ENCODE measurements at places on chromosomes 16 and 17.
A peak's percentile ranks its signal among the peaks of the same experiment; 100 is the strongest.

- no peak for DNase-seq
These were observed 2.9 kb downstream of the NKD1 start for GRCh38 chr16:50550866-50551641.

DNA sequence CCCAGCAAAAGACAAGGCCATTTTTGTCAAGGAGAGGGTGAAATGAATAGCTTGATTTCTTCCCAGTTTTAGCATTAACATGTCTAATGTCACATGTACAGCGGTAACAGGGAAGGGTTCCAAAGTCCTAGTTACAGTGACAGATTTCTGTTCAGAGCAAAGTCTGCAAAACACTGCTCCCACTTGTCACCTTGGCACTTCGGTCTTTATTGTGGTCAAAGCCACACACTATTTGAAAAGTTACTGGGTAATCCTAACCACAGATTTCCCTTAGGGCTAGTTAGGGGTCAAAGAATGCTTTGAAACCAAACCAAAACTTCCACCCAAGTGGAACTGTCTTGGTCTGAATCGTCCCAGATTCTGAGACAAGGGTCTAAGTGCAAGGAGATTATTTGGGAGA, 455.6 kb downstream of the HS3ST3B1 start:
- DNase-seq = no peak

GRCh38 chr16:4684058-4684715, 9.2 kb upstream of the NUDT16L1 start:
- no peak for DNase-seq

- no peak for DNase-seq
These were observed 153.5 kb downstream of the VPS53 start for GRCh38 chr17:561116-561515.

- no peak for DNase-seq
These were observed 113.3 kb downstream of the CCT6B start for GRCh38 chr17:34847938-34848337.

GRCh38 chr16:2598133-2598641, 60.4 kb downstream of the PDPK1 start:
- DNase-seq = no peak

DNA sequence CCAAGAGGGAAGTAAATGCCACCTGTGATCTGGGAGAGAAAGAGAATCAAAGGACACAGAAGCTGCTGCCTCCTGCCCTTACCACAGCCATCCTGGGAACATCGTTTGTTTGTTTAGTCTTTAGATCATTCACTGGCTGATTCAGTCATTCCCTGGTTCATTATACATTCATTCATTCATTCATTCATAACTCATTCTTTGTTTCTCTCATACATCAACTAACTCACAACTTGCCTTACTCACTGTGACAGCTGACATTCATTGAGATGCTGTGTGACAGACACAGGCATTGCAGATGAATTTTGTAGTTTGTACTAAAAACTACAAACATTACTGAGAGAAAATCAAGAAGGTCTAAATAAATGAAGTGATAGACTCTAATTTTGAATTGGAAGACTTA, 291.0 kb upstream of the TNRC6C start:
- DNase-seq = no peak

DNA sequence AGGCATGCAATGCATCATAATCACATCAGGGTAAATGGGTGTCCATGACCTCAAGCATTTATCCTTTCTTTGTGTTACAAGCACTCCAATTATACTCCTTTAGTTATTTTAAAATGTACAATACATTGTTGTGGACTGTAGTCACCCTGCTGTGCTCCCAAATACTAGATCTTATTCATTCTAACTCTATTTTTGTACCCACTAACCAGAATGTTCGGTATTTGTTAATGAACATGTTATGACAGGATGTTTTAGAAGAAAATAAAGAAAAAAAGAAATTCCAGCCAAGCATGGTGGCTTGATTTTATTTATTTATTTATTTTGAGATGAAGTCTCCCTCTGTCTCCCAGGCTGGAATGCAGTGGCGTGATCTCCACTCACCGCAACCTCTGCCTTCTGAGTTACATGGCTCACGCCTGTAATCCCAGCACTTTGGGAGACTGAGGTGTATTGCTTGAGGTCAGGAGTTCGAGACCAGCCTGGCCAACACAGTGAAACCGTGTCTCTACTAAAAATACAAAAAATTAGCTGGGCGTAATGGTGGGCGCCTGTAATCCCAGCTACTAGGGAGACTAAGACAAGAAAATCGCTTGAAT, 1.8 kb upstream of the NDE1 start:
- no peak for DNase-seq

- DNase-seq = no peak
These were observed 68.6 kb upstream of the TOB1 start for GRCh38 chr17:50934672-50935220.

DNA sequence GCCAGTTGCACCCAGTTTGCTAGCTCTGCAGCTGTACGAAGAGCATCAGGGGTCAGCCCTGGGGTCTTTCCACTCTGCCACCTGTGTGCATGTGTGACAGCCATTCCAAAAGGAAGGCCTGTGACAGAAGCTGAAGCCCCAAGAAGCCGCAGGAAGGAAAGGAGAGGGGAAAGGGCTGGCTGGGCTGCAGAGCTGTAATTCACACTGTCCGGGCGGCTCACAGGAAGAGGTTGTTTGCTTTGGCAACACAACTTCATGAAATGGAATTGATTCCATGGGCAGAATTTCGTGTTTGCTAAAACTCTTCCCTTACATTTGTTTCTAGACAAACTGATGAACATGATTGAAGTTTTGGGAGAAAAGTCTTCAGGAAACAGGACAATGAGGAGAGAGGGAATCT, 14.8 kb downstream of the TMEM204 start:
- DNase-seq = no peak

DNA sequence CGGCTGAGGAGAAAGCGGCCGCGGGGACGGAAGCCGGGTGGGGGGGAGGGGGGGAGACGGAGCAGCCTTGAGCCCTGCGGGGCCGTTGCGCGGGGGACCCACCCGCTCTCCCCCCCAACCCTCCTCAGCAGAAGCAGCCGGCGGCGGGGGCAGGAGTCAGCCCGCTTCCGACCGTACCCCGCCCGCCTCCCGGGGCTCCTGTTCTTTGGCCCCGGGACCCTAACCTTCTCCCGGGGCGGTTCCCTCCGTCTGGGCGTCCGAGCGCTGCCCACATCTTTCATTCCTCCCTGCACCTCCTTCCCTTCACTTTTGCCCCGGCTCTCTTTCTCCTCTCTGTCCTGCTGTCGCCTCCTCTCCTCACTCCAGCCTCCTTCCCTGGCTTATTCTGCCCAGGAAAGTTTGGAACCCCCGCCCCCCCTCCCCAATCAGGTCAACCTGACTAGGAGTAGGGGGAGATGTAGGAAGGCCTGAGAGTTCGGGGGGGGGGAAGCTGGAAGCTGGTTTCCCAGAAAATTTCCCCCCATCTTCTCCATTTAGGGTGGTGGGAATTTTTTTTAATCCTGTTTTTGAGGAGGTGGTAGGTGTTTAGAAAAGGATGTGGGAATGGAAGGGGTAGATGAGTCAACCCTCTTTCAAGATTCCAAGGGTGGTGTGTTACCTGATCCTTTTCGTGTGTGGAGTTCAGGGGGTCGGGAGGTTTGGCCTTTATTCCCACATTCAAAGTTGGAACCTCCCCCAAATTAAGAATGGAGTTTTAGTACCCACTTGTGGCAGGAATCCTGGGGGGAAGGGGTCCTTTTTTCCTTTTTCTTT, 427 bp upstream of the NLK start:
- no peak for DNase-seq

DNA sequence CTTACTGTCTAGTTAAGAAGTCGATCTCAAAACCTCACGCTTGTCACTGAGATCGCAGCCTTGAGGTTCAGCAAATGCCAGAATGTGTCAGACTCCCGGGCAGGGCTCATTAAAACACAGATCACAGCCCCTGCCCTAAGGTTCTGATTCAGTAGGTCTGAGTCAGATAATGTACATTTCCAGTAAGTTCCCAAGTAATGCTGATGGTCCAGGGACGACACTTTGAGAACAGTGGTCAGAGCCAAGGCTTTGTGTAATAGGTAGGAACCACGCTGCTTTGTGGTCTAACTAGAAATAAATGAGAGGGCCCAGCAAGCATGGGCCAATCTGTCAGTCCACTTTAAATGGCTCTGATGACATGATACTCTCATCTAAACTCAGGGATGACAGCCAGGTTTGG, 228.6 kb downstream of the ZFHX3 start:
- DNase-seq = no peak

DNA sequence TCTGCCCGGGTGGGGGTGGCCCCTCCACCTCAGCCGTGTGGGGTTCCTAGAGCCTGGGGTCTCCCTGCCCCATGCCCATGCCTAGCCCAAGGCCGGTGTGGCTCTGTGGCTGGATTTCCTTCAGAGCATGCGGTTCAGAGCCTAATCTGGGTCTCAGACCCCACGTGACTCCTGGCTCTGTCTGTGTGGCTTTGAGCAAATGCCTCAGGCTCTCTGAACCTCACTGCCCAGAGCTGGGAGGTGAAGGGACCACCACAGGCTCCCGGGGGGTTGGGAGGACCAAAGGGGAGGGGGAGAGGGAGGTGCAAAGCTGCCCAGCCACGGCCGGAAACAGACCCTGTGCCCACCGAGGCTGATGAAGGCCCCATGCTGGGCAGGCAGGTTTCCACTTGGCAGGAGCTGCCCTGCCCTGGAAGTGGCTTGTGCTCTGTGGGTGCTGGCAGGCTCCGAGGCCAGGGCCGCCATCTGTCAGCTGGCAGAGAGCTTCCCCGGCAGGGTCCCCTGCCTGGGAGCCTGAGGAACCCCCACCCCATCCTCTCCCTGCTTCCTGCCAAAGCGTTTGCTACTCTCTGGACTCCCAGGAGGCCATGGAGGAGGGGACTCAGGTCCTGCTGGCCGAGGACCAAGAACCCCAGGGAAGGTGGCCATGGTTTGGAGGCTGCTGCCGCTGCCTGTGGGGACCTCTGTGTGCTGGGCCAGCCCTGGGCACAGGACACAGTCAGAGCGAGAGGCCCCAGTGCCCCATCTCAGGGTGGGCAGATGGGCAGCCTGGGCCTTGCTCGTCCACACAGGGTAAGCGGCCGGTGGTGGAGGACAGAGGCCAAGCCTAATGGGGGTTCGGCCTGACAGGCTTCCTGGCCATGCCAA, 4.0 kb downstream of the CDH15 start:
- DNase-seq = peak; percentile 18

GRCh38 chr17:42804918-42805367, 6.3 kb downstream of the CNTD1 start:
- no peak for DNase-seq

DNA sequence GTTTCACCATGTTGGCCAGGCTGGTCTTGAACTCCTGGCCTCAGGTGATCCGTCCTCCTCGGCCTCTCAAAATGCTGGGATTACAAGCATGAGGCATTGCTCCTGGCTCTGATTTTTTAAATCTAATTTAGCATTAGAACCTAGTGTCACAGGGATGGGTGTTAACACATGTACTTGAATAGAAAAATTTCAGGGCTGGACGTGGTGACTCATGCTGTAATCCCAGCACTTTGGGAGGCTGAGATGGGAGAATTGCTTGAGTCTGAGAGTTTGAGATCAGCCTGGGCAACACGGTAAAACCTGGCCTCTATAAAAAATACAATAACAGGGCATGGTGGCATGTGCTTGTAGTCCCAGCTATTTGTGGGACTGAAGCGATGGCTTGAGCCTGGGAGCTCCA, 6.0 kb upstream of the RNF135 start:
- no peak for DNase-seq

DNA sequence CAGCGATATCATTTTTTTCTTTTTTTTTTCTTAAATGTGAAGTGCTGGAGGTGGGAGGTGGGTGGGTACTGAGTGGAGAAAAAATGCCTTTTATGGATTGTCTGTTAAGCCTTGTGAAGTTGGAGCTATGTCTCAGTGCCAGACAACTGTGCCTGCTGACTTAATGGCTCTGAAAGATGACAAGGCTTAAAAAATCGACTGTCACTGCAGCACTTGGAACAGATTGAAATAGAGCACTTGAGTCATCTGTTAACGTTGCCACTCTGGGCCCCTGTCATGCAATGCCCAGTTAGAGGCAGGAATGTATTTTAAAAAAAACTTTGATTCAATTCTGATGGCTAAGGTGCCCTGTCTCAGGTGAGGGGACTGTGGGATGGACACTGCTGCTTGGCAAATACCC, 108.2 kb upstream of the HS3ST2 start:
- DNase-seq = no peak

GRCh38 chr17:20043021-20043420, 33.9 kb downstream of the SPECC1 start:
- DNase-seq = no peak

GRCh38 chr16:2008631-2009163, 924 bp downstream of the ZNF598 start:
- DNase-seq = no peak

DNA sequence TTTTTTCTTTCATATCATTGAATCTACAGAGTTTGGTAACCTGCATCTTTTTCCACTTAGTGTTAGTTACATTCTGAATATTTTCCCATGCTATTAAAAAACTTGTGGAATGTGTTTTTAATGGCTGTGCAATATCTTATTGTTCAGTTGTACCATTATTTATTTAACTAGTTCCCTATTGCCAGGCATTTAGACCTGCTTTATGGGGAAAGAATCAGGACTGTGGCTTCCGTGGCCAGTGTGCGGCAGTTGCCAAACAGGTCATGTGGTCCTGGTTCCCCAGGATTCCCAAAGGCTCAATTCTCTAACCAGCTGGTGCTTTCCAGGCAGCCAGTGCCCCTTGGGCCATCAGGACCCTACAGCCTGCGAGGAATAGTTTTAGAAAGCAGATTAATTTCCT, 30.8 kb downstream of the NDEL1 start:
- DNase-seq = no peak

DNA sequence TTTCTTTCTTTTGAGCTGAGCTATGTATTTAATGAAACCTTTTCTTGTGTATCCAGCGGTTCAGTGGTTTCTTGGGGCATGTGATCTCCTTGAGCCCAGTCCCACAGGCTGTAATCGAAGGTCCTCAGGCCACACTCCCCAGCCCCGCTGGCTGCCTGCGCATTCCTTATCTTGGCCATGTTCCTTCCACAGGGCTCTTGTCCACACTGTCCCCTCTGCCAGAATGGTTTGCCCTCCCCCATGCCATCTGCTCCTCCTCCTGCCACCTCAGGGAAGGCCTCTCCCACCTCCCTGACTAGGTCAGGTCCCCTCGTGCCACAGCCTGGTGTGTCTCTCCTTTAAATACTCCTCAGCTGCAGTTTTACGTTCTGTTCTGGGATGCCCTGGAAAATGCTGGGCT, 12.1 kb upstream of the NLRC5 start:
- DNase-seq = no peak

DNA sequence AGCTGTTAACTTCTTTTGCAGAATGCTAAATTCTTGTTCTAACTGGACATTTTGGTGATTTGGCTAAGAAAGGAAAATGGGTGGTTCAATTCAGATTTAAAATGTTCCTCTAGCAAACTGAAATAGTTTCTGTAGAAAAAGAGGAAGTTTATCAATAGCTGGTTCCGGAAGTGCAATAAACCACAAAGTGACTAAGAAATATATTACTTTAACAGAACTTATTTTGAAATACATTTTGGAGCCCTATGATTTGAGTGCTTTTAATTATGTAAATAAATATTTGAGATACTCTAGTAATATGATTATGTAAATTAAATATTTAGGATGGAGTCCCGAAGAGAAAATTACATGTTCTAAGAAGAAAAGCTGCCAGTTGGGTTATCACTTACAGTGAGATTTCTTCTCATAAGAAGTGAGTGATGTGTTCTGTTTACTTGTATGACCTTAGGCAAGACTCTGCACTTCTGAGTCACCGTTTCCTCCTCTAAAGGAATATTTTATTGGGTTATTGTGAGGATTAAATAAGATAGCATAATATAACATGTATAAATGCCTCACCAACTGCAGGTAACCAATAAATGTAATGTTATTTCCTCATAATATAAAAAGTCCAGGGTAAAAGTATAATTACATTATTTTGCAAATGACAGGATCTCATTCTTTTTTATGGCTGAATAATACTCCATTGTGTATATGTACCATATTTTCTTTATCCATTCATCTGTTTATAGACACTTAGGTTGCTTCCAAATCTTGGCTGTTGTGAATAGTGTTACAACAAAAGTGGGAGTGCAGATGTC, at the start of gene EVI2B:
EVI2B (minus strand) TSS at position 73 of the 800 bp plus-strand sequence. CDS start 8,445 bp downstream, outside the sequence.
- no peak for DNase-seq

All from C1 segment of cervical spinal cord (tissue), 14 donors.